ENCODE measurements at places on chromosomes 6 and 20. TPM values are rescaled to one million over a fixed set of nuclear protein-coding genes. Genes with fewer than 3 reads are reported as not detected.

Gene OPN5
- total RNA-seq = 7.3 TPM

Gene TBX18
- 4.6 TPM for total RNA-seq

Gene THBD
- 22.4 TPM for total RNA-seq

Gene RCAN2
- 7.1 TPM for total RNA-seq

Gene HLA-DQA1
- total RNA-seq = 0.94 TPM

Gene PRPH2
- 6.6 TPM for total RNA-seq

Gene E2F1
- total RNA-seq = 22.8 TPM

Gene ZSCAN31
- total RNA-seq = 21.4 TPM

Gene CFAP206
- 37.8 TPM for total RNA-seq

Gene HLA-DRB1
- total RNA-seq = 9.5 TPM

Gene MLN
- total RNA-seq = not detected

Gene STX11
- 9.5 TPM for total RNA-seq

Gene FAM184A
- total RNA-seq = 36.3 TPM

Gene RAET1L
- 0.43 TPM for total RNA-seq

Gene SKIC2
- total RNA-seq = 73.0 TPM

Gene HAO1
- total RNA-seq = not detected

Gene MRAP2
- 3.2 TPM for total RNA-seq

Gene ULBP2
- 2.0 TPM for total RNA-seq

Gene RRAGD
- 17.0 TPM for total RNA-seq

Gene CAP2
- 1.6 TPM for total RNA-seq

Gene EFCAB8
- 4.9 TPM for total RNA-seq

Gene HLA-DPA1
- 26.5 TPM for total RNA-seq

Gene GPSM3
- total RNA-seq = 7.7 TPM

Gene MOXD1
- total RNA-seq = 3.1 TPM

Gene CAGE1
- total RNA-seq = 14.9 TPM

Gene NKAIN2
- 0.71 TPM for total RNA-seq

Gene GJA10
- not detected for total RNA-seq

Gene ACTL10
- total RNA-seq = 26.6 TPM

Measured in testis (tissue), 5 donors.